ENCODE measurements at places on chromosomes 3 and 15.

DNA sequence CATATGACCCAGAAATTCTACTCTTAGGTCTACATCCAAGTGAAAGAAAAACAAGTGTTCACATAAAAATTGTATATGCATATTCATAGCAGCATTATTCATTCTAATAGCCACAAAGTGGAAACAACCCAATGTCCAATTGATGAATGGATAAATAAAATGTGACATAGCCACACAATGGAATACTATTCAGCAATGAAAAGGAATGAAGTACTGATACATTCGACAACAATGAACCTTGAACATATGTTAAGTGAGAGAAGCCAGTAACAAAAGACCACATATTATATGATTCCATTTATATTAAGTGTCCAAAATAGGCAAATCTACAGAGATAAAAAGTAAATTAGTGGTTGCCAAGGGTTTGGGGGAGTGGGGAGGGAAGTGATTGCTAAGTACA, 70.2 kb upstream of the ACTC1 start:
- DNase-seq, result no peak

DNA sequence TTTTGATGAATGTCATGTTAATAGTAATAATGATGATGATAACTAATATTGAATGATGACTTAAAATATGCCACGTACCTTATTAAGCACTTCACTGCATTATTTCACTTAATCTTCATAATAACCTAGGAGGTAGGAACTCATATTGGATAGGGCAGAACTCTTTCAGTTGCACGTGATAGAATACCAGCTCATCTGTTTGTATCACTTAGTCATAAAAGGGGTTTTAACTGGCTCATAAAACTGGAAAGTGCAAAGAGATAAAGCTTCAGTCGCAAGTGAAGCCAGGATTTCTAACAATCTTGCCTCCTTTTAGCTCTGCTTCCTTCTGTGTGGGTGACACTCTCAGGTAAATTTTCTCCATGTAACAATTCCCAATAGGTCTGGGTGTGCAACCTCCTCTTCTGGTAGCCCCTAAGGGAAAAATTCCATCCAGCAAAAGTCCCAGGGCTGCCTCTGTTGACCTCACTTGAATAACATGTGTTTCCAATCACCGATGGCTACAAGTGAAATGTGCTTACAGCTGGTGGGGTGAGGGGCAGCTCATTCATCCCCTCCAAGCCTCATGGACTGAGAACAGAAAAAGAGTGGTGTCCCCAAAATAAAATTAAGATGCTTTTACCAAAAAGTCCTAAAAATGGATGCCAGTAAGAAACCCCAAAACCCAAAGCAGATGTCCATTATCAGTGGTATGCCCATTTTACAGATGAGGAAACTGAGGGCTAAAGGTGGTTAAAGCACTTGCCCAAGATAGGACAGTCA, 9.3 kb downstream of the GXYLT2 start:
- DNase-seq, result no peak

DNA sequence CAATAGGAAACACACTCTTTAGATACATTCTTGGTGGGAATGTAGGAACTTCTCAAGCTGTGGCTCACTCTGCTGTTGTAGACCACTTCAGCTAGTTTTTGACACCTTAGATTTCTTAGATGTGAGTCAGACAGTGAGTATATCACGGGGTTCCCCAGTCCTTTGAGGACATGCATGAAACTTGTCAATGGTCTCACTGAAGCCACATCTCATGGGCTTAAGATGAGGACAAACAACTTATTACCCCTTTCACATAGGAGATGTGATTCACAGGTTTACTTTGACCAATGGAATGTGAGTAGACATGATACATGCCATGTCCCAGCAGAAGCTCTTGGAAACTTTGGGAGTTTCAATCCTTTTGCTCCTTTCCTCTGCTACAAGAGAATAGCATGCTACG, 325.5 kb downstream of the CHST2 start:
- no peak for DNase-seq

DNA sequence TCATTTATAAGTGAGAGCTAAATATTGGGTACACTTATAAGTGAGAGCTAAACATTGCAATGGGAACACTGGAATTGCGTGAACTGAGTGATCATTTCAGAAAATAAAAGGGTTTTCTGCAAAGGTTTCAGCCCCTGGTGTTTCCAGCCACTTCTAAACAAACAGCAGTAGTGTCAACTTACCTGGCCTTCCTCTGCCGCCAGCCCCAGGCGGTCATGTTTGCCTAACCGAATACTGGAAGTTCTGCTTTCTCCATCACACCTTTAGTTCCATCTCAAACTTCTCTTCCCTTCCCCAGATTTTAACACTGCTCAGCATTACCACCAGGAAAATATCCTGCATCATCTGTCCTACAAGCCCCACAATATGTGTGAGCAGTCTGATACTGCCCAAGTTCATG, 58.6 kb downstream of the MRPL3 start:
- DNase-seq, result no peak

DNA sequence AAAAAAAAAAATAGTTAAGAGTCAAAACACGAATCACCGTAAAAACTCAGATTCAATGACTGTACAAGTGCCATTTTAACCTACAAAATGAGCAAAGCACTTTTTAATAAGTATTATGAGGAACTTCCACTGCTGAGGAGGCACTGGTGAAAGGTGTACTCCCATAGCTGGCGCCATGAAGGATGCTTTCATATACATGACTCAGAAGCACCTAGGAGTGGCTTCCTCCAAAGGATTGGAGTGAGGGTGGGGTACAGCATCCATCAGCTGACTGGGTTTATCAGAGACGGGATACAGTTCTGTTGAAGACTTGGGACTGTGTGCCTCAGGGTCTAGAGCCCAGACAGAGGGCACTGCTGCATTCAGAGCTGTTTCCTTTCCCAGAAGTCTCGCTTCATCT, 60.9 kb upstream of the MEX3B start:
- DNase-seq, result no peak

GRCh38 chr3:178103140-178103539, 433.1 kb upstream of the KCNMB2 start:
- DNase-seq, result no peak

DNA sequence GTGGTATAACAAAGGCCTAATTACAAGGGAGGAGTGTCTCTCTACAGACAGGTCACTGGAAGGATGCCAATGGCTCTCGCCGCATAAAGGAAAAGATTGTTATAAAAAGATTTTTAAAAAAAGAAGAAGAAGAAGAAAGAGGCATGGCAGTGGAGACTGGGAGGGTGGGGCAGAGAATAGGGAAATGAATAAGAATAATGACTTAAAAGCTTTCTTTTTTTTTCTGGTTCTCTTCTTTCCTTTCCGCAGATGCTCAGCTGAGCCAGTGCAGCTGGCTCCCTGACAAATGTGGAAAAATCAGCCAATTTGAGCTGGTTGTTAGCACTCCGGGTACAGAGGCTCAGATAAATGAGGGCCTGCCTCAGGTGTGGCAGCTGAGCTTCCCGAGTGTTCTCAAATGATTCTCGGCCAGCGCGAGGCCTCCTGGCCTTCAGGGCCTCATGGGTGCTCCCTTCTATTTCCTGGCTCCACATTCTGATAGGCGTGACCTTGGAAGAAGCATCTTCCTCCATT, 234.1 kb downstream of the RORA start:
- no peak for DNase-seq

- no peak for DNase-seq
Measured at GRCh38 chr3:58681863-58682262, 15.3 kb upstream of the FAM3D start.

DNA sequence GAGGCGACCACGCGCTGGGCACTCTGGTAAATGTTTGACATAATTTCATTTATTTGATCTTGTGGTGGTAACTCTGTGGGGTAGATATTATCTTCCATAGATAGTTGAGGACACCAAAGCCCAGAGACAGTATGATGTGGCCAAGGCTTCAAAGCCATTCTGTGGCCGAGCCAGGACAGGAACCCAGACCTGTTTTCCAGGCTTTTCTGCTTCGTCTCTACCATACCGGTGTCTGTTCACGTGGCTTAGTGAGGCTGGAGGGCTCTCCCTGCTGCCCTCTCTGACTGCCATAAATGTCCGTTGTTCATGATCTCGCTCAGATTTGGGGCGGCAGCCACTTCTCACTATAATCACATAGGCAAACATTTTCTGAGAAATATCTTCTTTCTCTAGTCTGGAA, 134.7 kb downstream of the PEX5L start:
- no peak for DNase-seq

DNA sequence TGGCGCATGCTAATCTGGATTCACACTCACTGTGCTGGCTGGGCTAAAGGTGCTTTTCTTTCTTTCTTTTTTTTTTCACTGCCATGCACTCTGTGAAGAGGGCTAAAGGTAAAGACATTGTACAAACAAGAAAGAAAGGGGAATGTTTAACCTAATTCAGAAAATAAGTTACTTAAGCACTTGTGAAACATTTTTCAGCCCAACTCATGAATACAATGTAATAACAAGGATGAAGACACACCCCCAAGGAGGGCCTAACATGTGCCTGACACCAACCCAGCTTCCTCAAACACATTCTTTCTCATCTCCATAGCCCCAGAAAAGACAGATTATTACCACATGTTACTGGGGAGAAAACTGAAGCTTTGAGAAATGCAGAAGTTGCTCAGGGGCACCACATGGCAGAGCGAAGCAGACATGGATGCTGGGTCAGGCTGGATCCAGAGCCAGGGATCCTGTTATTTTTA, 5.7 kb downstream of the STIMATE start:
- no peak for DNase-seq

GRCh38 chr3:123664753-123665152, 79.9 kb upstream of the HACD2 start:
- no peak for DNase-seq

DNA sequence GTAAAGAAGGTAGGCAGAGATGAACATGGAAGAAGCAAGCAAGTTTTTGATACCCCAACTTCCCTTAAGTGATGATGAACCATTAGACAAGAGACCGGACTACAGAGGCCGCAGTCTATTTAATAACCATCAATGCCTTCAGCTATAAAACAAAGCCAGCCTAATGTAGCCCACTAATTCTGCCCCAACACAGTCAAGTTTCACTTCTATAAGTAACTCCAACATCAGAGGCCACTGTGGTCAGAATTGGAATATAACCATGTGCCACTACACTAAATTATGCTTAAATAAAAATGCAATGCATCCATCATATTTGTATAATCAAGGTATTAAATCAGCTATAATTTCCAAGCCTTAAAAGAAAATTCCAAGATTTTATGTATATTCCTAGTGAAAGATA, 234.7 kb downstream of the FOXP1 start:
- DNase-seq, result no peak

DNA sequence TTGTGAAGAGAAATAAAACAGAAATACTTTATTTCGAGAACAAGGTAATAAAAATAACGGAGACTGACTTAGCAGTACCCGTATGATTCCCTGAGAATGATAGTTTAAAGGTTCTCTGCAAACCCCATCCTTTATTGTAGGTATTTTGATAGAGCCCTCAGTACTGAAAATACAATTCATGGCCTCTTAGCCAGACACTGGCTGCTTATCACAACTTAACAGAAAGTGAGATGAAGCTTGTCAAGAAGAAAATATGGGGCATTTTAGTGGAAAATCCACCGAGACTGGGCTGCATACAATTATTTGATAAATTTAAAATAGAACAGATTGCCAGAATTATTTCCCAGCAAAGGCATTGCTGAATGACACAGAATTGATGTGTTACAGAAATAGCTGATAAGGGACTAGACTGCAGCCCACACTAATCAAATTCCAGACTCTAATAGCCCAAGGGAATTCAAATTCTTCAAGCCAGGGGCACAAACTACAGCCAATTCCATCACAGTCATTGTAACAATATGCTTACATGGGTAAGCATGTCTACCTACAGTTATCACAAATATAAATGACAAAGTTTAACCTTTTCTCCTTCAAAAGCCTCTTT, 521.9 kb downstream of the PLOD2 start:
- DNase-seq, result no peak

GRCh38 chr3:5677555-5677954, 490.0 kb downstream of the EDEM1 start:
- DNase-seq, result no peak

Measured in activated T-cell treated with anti-CD3 and anti-CD28 coated beads for 1 hour (primary cell).